Cerebellar nuclear complex (tissue), 1 donor: ENCODE measurements at places on chromosomes 5 and 9.

DNA sequence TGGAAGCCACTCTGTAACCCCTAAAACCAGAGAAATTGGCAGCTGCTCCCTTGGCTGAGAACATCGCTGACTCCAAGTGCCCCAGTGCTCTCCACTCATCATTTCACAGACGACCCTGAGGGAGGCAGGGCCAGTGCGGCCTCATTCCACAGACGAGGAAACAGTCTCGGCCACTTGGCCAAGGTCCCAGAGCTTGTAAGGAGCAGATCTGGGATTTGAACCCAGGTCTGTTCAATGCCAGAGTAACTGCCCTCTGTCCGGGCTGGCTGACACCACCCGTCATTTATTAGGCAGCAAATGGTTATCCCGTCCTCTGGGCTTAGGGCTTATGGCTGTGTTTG lies 19.9 kb upstream of the IER5L start:
- no peak for DNase-seq

GRCh38 chr5:143139585-143139984 lies 263.9 kb downstream of the NR3C1 start:
- DNase-seq, result no peak

GRCh38 chr5:150511578-150512367 lies 3.8 kb downstream of the NDST1 start:
- DNase-seq, result no peak

- DNase-seq, result no peak
Observed at GRCh38 chr9:82105729-82106128, 117.2 kb downstream of the SPATA31D1 start.
